ENCODE measurements at places on chromosomes 2 and 18. TPM values are rescaled to one million over a fixed set of nuclear protein-coding genes. Genes with fewer than 3 reads are reported as not detected.

GRCh38 chr2:213119061-213119809 lies 32.2 kb downstream of the IKZF2 start:
- peak; percentile 93 for DNase-seq

DNA sequence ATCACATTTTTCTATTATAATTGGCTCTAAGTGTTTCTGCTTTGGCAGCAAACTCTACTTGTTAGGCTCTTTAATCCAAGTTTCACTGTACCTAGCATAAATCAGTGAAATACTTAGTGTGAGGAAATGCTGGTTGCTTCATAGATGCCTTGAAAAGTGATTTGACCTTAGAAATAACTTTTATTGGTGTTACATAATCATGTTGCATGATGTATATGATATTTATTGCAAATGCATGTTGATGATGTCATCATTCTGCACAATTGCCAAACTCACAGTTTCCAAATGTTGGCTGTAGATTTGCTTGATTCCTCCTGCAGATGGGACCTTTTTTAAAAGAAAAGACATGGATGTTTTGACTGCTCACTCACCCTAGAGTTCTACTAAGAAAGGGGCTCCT lies 137.6 kb upstream of the BCL2L11 start:
- peak; percentile 15 for DNase-seq

CCNYL1 gene
- 8.3 TPM for total RNA-seq

GRCh38 chr2:121949271-121949670 lies 193.8 kb downstream of the TSN start:
- DNase-seq: no peak

GRCh38 chr18:79354350-79354749 lies 41.4 kb upstream of the NFATC1 start:
- DNase-seq: no peak

MC5R gene
- total RNA-seq: not detected

CHRND gene
- total RNA-seq: not detected

DNA sequence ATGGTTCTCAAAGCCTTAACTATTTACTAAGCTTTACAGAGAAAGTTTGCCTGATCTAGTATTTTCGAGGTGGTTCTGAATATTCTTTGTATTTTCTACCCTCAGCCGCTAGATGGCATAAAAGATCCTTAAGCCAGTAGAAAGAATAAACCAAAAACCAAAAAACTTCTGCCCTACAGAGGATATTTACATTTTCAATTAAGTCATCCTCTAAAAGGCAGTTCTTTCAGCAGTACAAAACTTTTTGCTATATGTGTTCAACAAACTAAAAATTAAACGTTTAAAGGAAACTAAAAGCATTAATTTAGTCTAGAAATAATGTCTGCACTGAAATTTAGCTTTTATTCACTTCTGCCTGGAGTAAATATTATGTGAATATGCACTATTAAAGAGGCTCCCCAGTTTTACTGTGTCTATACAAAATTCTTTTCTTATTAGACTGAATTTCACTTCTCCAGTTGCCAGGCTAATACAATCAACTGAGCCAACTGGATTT lies 297.5 kb downstream of the PIEZO2 start:
- DNase-seq: peak; percentile 39

DNA sequence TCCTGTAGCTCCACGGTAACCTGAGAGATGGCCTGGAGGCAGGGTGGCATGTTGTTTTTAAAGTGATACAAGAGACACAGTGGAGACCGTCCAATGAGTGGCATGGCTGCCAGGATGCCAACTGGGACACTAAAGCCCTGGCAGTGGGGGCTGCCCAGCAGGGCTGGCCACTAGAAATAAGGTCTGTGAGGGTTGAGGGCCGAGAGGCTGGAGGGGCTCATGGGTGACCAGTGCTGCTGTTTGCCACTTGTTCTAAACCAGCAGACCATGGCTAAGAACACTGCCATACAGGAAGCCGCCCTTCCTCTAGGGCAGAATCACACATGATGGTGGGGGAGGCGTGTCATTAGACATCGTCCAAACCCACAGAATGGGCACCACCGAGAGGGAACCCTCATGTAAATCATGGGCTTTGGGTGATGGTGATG lies 71.9 kb downstream of the ALPK2 start:
- DNase-seq: no peak

GRCh38 chr2:223835701-223836532 lies 1.5 kb downstream of the AP1S3 start:
- peak; percentile 74 for DNase-seq

DNA sequence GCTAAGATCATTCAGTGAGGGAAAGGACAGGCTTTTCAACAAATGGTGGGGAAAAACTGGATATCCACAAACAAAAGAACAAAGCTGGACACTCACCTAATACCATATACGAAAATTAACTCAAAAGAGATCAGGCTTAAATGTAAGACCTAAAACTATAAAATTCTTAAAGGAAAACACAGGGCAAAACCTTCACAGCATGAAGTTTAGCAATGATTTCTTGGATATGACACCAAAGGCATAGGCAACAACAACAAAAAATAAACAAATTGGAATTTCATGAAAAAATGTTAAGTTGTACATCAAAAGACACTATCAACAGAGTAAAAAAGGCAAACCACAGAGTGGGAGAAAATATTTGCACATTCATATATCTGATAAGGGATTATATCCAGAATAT lies 28.3 kb downstream of the PIAS2 start:
- no peak for DNase-seq

CAVIN2 gene
- 2.8 TPM for total RNA-seq

DNA sequence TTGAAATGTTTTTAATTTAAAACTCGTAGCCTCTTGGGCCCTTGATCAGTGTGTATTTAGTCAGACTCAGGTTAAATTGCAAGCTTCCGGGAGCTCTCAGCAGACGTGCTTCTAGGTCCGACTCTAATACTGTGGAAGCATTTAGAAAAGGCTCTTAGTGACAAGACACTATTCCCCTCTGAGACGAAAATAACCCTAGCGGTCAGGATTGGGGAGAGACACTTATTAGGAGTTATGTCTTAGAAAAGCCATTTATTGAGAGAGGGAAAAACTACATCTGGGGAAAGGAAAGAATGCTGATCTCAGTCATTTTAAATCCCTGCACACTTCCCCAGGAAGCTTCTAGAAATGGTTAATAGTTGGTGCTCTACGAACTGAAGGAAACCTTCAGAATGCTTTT lies 110.5 kb upstream of the NCK2 start:
- DNase-seq: no peak

MARCO gene
- 0.13 TPM for total RNA-seq
